ENCODE measurements at places on chromosomes 1 and 21. TPM values are rescaled to one million over a fixed set of nuclear protein-coding genes. Genes with fewer than 3 reads are reported as not detected.

The GCSAML gene
- total RNA-seq = not detected

DNA sequence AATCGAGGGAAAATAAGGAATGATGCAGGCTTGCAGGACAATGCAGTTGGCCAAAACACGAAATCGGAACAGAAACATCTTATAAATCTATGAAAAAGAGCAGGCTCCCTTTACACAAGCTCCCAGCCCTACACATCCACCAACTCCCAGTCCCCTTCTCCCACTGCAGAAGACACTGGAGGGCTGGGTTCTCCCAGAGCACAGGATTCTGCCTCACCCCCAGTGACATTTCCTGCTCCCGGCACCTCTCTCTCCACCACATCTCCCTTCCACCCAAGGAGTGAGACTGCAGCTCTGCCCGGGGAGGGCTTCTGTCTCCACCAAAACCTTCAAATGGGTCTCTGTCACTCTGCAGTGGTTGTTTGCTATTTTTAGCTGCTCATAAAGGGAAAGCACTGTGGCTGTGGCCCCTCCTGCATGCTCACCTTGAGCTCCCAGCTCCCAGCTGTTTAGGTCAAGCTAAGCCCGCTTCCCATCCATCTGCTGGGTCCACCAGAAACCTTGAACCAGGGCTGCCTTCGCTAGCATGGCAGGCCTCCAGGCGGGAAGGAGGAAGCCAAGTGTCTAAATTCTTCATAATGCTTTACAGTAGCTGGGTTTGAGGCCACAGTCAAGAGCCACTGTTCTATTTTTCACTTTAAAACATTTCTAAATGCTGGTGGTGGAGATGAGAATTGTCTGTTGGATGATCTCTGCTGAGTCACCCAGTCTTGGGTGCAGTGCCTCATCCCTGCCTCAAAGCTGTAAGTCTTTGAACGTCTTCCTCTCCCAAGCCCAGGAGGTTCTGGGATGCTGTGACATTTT is 3.3 kb upstream of the C2CD2 start:
- DNase-seq = peak; percentile 80

The TFF3 gene
- not detected for total RNA-seq

GRCh38 chr1:18261891-18262290 is 154.3 kb downstream of the IGSF21 start:
- DNase-seq = no peak

DNA sequence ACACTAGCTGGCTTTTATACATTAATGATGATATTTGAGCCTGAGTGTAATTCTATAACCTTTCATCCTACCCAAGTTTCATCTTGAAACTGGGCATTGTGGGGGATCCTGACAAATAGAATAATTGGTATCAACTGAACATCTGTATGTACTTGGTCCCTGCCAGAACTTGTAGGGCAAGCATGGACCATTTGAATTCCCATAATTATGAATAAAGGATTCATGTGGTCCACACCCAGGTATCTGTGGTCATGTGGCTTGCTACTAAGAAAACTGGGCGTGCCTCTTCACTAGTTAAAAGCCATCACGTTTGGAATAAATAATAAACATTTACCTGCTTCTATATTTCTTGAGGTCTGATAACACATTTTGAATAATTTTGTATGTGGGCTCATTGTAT is 20.6 kb upstream of the VTCN1 start:
- no peak for DNase-seq

DNA sequence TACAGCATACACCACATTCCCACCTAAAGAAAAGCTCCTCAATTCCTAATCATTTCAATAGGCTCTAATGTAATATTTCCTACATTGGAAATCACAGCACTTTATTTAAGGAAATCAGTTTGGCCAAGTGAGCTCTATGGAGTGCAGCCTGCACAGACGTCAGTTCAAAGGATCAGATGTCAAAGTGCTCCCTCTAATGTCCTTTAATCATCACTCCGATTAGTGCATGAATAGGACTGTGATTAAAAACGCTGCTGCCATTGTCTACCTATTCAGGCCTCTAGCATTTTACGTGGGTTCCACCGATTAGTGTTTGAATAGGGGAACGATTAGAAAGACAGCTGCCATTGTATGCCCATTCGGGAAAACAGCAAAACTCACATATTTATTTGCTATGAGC is 50.2 kb downstream of the DPYD start:
- DNase-seq = no peak

DNA sequence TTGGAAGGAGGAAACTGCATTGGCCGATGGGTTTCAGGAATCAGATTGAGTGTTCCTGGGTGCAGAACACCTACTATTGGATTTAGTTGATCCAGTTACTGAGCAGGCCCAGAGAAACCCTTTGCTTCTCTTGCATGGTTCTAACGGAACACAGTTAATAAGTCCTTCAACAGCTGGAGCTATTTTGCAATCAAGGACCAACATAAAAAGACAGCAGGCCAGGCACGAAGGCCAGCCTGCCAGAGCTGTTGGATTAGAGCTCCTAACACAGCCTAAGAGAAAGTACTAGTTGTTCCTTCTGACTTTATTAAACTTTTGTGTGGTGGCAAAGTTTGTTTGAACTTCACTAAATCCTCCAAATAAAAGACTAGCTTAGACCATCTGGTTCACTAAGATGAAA is 148.0 kb upstream of the LMO4 start:
- no peak for DNase-seq

- DNase-seq = no peak
These were observed 43.4 kb downstream of the GRIK3 start for GRCh38 chr1:36990928-36991327.

The LCE1A gene
- total RNA-seq = not detected

The SPRR2E gene
- total RNA-seq = not detected

- no peak for DNase-seq
These were observed 107.4 kb upstream of the CASZ1 start for GRCh38 chr1:10903821-10904220.

The CD160 gene
- total RNA-seq = not detected

- DNase-seq = peak; percentile 59
These were observed 71.9 kb downstream of the SMYD2 start for GRCh38 chr1:214352838-214353237.

DNA sequence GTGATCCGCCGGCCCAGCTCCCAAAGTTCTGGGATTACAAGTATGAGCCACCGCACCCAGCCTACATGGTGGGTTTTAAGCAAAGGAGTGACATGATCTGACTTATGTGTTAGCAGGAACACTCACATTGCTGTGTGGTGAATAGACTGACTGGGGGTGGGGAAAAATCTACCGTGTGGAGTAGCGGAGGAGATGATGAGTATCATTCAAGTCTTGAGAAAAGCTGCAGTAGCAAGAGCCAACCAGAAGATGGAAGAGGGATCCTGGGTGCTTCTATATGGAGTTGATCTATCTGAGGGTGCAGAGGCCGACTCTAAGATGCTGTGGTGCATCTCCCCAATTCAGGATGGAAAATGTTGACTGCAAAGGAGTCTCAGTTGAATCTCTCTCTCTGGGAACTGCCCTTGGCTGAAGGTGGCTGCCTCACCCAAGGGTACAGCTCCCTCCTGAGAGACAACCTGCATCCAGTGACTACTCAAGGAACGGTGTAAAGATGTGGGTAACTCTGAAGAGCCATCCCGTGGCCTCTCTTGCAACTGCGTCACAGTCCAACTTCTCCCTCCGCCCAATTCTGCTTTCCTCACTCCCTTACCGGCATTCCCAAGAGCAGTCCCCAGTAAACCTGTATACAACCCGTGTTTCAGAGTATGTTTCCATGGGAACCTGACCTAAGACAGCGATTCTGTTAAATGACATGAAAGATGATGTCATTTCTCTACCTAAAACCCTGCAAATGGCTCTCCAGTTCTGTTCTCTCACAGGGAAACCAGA is 7.4 kb upstream of the B3GALNT2 start:
- peak; percentile 45 for DNase-seq

GRCh38 chr1:11893907-11894251 is 32.3 kb downstream of the KIAA2013 start:
- peak; percentile 34 for DNase-seq

DNA sequence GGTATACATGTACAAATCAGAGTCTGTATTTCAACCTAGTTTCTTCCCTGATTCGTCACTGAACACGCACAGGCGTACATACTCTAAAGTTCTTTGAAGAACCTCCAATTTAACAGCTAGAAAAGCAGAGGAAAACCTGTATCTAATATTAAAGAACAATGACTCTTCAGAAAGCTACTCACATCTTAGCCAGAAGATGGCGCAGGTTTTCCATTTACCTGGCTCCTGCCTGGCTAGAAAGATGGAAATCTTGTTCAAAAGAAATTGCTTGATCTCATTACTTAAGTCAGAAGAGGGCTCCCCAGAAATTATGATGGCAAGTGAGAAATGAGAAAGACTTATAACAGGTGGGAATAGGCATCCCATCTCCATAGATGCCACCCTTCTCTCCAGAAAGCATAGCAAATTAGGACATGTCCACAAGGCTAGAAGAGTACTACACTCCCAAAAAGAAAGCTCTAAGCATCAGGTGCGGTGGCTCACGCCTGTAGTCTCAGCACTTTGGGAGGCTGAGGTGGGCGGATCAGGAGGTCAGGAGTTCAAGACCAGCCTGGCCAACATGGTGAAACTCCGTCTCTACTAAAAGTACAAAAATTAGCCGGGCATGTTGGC is 19.0 kb upstream of the L1TD1 start:
- peak; percentile 21 for DNase-seq

The ADAMTSL4 gene
- total RNA-seq = 0.06 TPM

GRCh38 chr1:179142889-179143299 is 61.0 kb downstream of the TOR3A start:
- peak; percentile 97 for DNase-seq

- no peak for DNase-seq
These were observed 7.7 kb upstream of the MPZL1 start for GRCh38 chr1:167714098-167714438.

The UROD gene
- total RNA-seq = 134 TPM

The PRDX1 gene
- 1,092 TPM for total RNA-seq

- no peak for DNase-seq
These were observed 58.5 kb downstream of the FOXO6 start for GRCh38 chr1:41419584-41420295.

DNA sequence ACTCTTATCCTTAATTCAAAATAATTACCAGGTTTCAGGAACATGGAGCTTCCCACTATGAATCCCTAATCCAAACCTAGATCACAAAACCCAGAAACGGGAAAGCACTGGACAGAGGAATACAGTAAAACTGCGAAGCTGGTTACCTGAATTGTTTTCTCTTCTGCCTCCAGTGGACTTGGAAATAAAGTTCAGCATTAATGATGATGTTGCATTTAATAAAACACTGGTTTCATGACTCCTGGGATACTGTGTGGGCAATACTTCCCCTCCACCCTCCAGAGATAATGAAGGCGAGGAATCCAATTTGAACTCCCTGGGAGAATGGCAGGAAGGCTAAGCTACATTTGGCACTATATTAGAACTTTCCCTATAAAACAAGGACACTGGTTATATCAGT is 65.1 kb downstream of the WLS start:
- DNase-seq = no peak

The SPRR2B gene
- not detected for total RNA-seq

DNA sequence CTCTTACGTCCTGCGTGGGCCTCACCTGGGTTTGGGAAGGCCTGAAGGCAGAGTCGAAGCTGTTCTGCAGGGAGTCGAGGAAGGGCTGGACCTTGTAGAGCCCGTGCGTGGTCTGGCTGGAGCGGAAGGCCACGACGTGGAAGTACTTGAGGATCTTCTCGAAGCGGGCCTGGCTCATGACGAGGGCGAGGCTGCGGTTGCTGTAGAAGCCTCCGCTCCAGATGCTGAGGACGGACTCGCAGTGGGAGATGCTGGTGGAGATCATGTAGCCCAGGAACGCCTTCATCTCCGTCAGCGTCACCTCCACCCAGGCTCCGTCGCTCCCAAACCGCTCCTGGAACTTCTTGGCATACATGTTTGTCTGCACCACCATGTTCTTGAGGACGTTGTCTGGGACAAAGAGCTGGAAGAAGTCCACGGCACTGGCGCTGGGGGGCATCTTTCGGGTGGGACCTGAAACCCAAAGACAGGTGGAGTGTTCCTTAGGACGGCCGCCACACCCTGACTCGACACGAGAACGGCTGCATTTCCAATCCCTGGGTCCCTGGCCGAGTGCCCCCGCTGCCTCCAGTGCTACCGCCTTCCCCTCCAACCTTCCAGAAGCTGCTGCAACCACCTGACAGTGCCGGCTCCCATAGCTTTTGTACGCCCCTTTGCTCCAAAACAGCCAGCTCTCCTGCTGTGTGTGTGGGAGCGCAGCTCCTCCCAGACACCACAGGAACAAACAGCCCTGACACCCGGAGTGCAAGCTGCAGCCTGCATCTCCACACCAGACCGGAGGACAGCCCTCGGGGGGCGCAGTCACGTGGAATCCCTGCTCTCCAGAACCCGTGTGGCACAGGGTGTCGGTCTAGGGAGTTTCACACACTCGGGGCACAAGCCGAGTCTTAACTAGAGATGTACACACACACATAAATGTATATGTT is 69.0 kb downstream of the PGBD5 start:
- DNase-seq = no peak

All from HT1080 (cell line).